Activated CD4-positive, alpha-beta T cell treated with anti-CD3 and anti-CD28 coated beads for 1 hour (primary cell): ENCODE measurements at places on chromosomes 12 and 14.

GRCh38 chr12:127810041-127810440 lies 456.9 kb upstream of the TMEM132C start:
- no peak for DNase-seq

GRCh38 chr12:132143336-132144071 lies 615 bp downstream of the DDX51 start:
- no peak for DNase-seq

DNA sequence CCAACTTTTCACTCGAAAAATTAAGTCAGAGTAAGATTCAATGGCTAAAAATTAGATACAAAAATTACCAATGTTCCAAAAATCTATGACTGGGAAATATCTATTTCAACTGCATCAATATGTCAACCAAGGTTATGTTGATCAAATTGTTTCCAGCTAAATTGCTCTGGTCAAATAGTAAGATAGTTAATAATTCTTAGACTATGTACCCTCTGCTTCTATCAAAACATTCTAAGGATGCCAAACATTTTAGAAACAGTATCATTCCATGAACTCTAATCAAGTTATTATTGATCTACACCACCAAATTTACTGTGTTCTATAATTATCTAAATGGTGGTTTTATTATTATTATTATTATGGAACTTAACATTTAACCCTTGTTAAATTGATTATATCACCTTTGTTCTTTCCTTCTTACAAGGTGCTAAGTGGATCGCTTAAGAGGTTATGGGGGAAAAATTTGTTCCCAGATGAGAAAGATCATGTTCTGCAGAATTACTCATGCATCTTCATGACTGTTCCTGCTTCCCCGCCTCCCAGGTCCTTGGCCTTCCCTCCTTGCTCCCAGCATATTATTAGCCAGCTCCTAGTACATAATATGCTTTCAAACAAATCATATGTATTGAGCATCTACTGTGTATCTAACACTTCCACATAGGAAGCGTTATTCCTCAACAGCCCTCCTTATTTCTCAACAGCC lies 240.5 kb upstream of the KRR1 start:
- no peak for DNase-seq

GRCh38 chr12:88993651-88994050 lies 358.6 kb downstream of the DUSP6 start:
- no peak for DNase-seq

- no peak for DNase-seq
Measured at GRCh38 chr14:100586403-100587085, 673 bp downstream of the BEGAIN start.

- DNase-seq, result no peak
Measured at GRCh38 chr14:104214431-104215218, 76.2 kb downstream of the KIF26A start.

DNA sequence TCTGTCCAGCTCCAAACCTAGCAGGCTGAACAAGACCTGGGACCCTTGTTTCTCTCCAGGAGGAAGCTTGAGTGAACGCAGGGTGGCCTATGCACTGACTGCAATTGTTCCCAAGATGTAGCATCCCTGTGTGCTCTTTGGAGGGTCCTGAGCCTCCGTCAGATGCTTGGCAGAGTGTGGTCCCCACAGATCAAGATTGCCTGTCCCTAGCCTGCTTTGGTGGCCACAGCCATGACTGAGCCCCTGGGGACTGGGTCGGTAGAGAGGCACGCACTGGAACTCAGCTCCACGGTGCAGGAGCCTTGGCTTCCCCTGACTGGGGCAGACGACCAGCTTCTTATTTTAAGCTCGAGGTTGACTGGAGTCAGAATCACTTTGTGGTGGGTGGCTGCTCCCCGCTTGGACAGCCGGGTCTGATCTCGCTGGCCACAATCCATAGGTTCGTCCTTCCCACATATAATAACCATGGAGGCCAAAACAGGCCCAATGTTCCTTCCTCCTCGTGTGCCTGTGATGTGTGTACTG lies 97.8 kb downstream of the LGMN start:
- DNase-seq, result no peak

DNA sequence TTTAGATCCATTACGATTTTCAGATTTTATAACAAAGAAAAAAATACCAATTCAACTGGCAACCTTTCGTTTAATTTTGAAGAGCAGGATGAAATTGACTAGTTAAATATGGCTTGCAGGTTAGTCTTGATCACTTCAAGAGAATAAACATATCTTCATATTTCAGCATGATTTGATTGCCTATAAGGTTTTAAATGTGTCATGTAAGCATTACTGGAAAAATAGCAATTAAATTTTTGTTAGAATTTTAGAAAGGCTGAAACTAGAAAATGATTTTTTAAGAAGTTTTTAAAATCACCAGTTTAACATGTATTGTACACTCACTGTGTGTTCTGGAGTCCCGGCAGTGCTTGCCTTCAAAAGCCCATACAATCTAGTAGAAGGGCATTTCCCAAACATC lies 310.2 kb upstream of the DIO2 start:
- no peak for DNase-seq

DNA sequence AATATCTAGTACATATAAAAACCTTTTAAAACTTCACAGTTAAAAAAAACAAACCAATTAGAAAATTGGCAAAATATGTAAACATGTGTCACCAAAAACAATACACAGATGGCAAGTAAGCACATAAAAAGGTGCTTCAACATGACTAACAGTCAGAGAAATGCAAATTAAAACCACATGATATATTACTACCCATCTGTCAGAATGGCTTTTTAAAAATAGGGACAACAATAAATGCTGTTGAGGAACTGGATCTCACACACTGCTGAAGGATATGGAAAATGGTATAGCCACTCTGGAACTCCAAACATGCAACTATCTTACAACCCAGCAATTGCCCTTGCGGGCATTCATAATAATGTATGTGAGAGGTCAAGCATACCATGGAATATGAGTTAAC lies 1153.6 kb downstream of the FLRT2 start:
- no peak for DNase-seq

DNA sequence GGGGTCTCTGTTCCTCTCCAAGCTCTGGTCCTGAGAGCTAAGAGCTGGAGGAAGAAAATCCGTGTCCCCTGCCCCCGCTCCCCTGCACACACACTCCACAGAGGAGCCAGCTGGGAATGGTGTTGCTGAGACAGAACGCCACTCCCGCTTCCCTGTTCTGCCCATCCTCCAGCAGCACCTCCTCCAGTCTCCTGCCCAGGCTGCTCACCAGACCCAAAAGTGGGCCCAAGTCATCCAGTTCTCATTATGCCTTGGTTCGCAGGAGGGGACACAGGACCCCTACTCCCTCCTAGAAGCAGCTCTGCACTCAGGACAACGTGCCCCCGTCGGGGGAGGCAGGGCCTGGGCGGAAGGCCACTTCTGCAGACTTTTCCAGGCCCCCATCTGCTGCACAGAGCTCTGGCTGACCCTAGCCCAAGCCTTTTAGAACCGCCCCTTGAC lies 830 bp upstream of the TRMT61A start:
- DNase-seq, result no peak

GRCh38 chr12:129467289-129467688 lies 436.5 kb downstream of the TMEM132D start:
- no peak for DNase-seq

GRCh38 chr12:107488666-107489065 lies 196.9 kb upstream of the PWP1 start:
- DNase-seq, result no peak

DNA sequence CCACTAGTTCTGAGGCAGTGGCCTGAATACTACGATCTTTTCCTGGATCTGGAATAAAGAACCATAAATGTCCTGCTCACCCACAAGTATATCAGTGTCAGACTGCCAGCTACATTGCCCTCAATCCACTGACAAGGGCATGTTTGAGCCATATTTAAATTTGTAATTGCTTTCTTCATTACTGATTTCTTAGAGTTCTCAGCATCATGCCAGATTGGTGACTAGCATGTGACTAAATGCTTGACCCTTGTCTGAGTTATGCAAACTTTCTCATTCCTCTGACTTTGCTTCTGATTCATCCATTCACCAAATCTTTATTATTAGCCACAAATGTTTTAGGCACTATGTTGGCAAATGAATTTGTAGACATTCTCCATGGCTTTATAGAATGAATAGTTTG lies 143.6 kb upstream of the SLC16A7 start:
- no peak for DNase-seq

- no peak for DNase-seq
Measured at GRCh38 chr12:114799574-114800487, 115.9 kb upstream of the TBX3 start.

- DNase-seq, result no peak
Measured at GRCh38 chr14:29749327-29749726, 178.3 kb downstream of the PRKD1 start.

DNA sequence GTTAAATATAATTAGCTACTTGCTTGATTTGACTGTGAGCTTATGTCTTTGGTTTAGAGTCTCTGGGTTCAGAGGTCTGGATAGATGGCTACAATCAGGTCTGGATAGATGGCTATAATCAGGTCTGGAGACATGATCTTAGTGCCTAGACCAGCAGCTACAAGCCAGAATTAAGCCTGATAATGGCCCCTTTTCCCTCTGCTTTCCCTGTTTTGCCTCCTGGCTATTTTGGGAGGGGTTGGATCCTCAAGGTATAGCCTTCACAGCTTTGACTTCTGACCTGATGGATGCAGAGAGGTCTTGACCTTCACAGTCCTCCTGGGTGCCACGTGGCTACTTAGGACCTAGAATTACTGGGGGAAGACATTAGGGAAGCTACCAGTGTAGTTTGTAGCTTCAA lies 877.7 kb downstream of the GALC start:
- no peak for DNase-seq

GRCh38 chr12:45615268-45615667 lies 114.2 kb upstream of the ARID2 start:
- DNase-seq, result no peak

DNA sequence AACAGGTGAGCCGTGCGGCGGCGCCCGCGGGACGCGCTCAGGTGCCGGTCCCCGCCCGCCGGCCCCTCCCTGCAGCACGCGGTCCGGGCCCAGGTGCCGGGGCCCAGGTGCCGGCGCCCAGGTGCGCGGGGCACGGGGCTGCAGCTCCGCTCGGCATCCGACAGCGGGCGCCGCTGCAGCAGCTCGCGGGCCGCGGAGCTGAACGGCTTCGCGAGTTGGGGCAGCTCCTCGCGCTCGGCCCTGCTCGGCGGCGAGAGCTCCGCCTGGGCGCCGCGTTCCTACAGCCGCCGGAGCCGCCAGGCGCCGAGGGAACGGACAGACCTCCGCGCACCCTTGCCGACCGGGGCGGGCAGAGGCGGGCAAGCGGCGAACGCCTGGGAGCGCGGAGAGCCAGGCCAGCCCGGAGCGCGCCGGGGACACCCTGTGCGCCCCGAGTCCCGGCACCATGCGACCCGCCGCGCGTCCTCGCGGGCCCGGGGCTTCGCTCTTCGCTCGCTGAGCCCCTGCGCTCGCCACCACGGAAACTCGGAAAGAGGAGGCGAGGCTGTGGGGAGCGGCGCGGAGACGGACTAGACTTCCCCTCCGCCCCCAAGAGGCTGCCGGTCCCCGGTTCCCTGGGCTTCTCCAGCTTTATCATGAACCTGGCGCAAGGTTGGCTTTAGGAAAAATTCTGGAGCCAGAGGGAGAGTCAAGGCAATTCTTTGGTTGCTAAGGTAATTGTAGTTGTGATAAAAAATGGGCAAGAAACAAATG lies at the start of gene RGS6:
Gene RGS6 (plus strand): TSS at position 201 of the 753 bp plus-strand sequence.
- DNase-seq, result no peak

GRCh38 chr12:118821386-118821925 lies 159.9 kb upstream of the SRRM4 start:
- DNase-seq, result no peak

DNA sequence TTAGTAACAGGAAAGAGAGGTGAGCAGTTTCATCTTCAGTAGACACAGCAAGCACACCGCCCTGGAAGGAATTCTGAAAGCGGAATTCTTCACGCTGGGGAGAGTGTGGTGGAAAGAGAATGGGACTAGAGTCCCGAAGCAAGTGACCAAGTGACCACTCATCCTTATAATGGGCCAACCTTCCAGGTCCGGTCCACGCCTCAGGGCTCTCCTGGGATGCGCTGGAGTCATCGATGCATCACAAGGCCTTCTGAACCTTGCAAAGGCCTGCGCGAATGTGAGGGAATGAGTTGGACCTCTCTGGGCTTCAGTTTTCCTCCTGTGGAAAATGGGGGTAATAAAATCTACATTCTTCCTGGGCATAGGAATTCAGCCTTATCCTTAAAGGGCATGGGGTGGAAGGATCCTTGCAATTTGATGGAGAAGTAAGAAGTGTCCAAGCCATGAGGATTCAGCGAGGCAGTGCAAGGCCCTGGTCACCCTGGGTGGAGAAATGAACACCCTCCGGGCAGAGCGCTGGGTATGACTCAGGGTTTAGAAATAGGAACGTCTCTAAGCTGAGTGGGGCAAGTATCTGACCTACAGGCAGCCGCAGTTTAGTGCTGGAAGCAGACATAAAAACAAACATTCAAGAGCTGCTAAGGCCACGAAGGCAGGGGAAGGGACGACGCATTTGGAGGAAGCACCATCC lies 97.7 kb downstream of the SETD3 start:
- DNase-seq, result no peak

DNA sequence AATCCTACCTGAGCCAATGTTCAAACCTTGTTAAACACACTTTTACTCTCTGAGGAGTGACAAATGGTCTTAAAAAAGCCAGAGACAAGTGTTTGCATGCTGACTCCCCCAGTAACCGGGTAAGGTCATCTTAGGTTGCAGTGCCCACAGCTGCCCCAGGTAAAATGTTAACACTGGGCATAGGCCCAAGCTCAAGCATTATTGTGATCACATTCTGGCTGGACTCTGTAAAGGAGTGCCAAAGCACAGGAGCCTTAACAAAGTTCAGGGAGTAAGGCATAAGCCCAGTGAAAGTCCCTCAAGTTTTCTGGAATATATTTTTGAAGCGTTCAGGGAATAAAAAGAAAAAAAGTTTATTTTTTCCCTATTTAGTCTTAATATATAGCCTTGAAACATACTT lies 8.6 kb downstream of the EDDM3A start:
- no peak for DNase-seq

DNA sequence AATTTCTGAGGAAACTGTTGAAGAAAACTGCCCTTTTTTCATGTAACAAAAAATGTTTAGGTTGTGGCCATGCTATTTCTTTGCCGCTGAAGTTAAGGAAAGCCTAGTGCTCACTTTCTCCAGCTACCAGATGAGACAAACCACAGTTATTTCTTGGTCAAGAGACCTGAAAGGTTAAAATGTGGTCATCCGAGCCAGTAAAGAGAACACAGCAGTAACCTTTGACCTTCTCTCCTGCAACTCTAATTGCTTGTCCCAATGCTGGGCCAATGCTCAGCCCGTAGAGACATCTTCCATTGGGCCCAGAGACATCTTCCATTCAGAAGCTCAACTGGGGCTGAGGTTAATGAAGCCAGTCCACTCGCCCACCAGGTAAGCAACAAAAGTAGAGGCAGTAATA lies 109.8 kb upstream of the CPSF6 start:
- DNase-seq, result no peak

GRCh38 chr12:62581288-62582064 lies 114.8 kb downstream of the MON2 start:
- DNase-seq, result no peak

- DNase-seq, result no peak
Measured at GRCh38 chr12:123388951-123389559, 5.1 kb downstream of the KMT5A start.

DNA sequence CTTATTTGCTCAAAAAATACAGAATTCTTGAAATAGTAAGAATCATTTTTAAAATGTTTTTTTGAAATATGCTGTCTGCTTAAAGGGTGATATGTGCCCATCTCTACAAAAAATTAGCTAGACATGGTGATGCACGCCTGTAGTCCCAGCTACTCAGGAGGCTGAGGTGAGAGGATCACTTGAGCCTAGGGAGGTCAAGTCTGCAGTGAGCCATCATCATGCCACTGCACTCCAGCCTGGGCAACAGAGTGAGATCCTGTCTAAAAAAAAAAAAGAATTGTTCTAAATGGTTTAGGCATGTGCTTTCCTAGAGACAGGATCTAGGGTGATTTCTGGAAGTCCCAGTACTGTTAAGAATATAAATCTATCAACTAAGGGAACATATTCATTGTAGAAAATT lies 75.6 kb upstream of the HECTD1 start:
- no peak for DNase-seq
